Endothelial cell (in vitro differentiated cells): ENCODE measurements at places on chromosomes 1 and 21. TPM values are rescaled to one million over a fixed set of nuclear protein-coding genes. Genes with fewer than 3 reads are reported as not detected.

- DNase-seq, result no peak
These were observed 40.0 kb upstream of the C1orf87 start for GRCh38 chr1:60113596-60113995.

The LHX8 gene
- not detected for total RNA-seq

The NR1I3 gene
- total RNA-seq, result not detected

GRCh38 chr1:218217040-218217439 lies 68.1 kb upstream of the RRP15 start:
- DNase-seq, result no peak

- no peak for DNase-seq
These were observed 79.9 kb downstream of the DMRTA2 start for GRCh38 chr1:50343323-50343722.

DNA sequence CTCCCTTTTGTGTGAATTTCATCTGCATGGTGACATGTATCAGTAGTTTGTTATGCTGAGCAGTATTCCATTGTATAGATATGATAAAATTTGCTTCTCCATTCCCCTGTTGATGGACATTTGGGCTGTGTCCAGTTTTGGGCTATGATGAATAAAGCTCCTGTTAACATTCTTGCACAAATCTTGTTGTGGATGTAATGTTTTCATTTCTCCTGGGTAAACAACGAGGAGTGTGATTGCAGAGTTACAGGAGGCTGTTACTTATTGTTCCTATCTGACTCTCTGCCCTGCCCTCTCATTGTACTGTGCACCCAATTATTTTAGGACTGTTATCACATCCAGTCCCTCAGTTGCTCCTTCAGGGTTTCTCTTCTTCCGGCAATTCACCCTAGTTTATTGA lies 24.2 kb downstream of the MAPKAPK2 start:
- DNase-seq, result no peak

DNA sequence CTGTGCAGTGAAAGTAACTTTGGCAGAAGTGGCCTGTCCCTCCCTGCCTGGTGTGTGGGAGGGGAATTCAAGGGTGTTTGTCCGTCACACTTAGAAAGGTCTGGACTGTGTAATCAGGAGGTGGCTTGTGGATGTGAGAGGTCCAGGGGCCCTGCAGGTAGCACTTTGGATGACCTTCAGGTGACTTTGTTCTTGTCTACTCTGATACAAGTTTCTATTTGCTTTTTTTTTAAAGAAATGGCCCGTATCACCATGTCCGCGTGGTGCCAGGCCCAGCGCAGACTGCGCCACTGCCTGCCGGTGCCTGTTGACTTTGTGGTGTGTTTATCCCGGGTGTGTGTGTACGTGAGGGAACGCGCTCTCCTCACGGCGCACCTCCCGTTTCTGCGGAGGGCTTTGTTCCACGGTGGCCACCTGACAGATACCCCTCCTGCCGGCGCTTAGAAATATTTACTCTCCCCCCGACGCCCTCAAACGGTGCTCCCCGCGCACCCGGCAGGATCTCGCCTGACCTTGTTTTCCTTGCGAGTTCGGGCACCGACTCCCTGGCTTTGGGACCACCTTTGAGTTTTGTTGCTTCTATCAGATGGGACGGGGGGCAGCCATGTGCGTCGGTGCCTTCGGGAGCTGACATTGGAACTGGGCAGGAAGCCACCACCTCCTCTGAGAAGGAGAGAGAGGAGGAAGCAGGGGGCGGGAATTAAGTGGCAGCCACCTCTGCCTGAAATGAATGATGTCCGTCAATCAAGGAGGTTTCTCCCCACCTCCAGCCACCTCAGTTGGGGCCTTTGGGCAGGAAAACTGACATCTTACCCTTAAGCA lies 119.4 kb downstream of the PRDM16 start:
- DNase-seq, result no peak

DNA sequence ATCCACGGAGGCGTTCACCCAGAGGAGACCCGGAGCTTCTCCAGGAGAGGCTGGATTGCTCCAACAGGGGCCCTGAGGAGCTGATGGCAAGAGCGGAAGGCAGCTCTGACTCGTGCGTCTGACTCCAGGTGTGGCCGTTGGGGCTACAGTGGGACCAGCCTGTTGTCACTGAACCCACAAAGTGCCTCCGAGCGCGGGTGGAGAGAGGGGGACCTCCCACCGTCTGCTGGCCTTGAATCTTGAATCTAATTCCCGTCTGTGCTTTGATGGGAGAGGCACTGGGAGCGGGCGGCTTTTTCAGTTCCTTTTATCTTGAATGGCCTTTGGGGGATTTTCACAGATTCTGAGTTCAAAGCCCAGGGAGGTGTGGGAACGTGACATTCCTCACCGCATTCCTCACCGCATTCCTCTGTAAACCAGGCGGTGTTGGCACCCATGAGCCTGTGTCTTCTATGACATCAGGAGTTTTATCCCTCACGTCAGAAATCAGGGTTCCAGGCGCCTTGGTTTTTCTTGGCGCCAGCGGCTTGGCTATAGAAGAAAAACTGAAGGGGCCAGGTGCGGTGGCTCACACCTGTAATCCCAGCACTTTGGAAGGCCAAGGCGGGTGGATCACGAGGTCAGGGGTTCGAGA lies 39.2 kb upstream of the COL18A1 start:
- no peak for DNase-seq

- no peak for DNase-seq
These were observed 192.9 kb downstream of the PCP4 start for GRCh38 chr21:40060083-40060677.

GRCh38 chr1:43368646-43369020 lies 822 bp upstream of the ELOVL1 start:
- no peak for DNase-seq

- DNase-seq, result peak; percentile 39
These were observed 15.7 kb upstream of the RCAN1 start for GRCh38 chr21:34630536-34631143.

DNA sequence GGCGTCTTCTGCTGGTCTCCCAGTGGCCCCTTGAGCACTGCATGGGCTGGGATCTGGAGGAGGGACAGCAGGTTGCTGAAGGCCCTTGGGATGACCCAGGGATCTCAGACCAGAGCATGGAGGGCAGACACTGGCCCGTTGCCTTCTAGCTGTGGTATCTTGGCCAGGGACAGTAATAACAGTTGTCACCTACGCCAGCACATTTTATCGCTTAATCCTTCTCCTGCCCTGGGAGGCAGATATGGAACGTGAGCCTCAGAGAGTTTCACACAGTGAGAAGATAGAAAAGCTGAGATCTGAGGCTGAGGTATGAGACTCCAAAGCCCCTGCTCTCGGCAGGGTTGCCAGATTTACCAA lies 40.1 kb upstream of the RD3 start:
- no peak for DNase-seq

The TTC39A gene
- 0.95 TPM for total RNA-seq

The SLC45A1 gene
- 0.62 TPM for total RNA-seq

The CCDC185 gene
- not detected for total RNA-seq

- DNase-seq, result no peak
These were observed 107.8 kb downstream of the PLPPR5 start for GRCh38 chr1:98896711-98897445.

GRCh38 chr1:101697072-101697471 lies 299.7 kb downstream of the OLFM3 start:
- DNase-seq, result no peak

DNA sequence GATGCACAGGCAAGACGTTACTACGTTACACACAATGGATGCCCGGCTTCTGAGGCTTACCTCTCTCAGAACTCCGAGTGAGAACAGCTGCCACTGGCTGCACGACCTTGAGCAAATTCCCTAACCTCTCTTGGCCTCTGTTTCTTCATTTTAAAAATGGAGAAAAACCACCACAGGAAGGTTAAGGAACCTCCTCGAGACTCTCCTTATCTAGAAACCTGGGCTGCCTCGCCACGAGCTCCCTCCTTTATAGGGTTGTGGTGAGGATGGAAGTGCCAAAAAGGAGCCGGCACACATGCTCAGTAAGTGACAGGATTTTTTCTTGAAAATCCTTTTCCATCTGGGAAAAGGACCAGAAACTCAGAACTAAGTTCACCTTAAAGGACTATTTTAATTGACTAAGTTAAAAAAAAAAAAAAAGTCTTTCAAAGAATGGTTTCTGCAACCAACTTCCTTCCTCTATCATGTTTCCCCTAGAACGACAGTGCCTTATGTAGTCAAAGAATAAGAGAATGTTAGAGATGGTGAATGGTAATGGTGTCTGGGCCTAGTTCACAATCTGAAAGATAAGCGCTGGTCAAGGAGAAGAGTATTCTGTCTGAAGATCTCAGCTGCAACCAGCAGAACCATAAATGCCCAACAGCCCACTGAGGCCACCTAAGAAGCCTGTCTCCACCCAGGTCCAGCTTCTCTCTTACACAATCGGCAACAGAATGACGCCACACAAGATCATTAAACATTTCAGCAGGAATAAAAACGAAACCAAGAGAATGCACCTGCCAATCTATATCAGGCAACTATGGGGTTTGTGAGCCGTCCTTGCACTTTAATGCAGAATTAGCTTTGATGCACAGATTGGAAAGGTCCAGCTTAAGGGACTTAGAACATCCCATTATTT lies 64.9 kb downstream of the SLC45A1 start:
- DNase-seq, result no peak

The TMEM50B gene
- total RNA-seq, result 35.5 TPM

- no peak for DNase-seq
These were observed 185.3 kb downstream of the AK5 start for GRCh38 chr1:77467021-77467595.

DNA sequence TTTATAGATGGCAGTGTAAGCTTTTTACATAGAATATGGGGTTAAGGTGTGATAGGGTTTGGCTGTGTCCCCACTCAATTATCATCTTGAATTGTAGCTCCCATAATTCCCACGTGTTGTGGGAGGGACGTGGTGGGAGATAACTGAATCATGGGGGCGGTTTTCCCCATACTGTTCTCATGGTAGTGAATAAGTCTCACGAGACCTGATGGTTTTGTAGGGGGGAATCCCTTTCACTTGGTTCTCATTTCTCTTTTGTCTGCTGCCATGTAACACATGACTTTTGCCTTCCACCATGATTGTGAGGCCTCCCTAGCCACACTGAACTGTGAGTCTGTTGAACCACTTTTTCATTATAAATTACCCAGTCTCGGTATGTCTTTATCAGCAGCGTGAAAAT lies 290.3 kb upstream of the B3GALT2 start:
- no peak for DNase-seq

GRCh38 chr1:202806845-202807450 lies 1.3 kb downstream of the KDM5B start:
- peak; percentile 28 for DNase-seq

DNA sequence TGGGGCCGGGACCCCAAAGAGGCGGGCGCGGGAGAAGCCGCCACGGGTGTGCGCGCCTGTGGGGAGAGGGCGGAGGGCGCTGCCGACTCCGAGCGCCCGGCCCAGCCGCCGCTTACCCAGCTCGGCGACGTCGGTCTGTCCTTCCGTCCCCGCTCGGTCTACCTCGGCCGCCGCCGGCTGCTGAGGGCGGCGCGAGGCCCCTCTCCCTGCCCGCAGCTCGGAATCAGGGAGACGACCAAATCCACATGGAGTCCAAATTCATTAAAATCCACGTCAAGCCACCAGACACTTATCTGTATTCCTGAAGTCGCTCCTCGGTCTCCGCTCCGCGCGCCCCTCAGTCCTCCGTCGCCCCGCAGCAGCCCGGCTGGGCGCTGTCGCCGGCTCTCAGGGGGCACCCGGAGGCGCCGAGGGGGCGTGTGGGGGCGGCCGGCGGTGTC lies 637 bp downstream of the PLXNA2 start:
- peak; percentile 28 for DNase-seq

DNA sequence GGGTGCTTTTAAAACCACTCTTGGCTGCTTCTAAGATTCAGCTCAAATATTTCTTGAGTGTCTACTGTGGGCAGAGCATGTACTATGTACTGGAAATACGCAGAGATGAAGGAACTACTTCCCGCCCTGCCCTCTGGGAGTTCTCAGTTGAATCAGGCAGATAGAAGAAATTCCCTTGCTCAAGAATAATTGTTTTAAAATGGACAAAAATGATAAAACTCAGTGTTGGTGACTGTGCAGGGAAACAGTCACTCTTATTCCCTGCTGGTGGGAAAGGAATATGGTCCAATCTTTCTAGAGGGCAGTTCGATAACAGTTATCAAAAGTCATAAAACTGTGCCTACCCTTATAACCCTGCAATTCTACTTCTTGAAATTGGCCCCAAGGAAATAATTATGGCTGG lies 16.9 kb upstream of the GRHL3 start:
- no peak for DNase-seq

DNA sequence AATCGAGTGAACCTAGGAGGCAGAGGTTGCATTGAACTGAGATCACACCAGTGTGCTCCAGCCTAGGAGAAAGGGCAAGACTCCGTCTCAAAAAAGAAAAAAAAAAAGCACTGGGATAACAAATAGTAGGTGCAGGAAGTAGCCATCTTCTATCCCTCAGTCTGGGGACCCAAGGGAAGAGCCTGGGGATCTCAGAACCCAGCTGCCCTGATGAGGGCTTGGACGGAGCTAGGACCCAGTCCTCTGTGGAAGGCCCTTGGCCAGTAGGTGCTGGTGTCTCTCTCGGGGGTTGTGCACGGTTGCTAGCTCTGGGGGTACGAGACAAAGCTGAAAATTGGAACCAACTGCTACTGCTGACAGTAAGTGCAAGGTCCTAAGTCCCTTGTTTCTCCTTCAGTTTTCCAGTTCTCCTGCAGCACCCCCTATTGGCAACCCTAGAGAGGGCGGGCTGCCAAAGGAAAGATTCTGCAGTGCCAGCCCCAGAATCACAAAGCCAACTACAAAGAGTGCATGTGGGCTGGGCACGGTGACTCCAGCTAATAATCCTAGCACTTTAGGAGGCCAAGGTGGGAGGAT lies 57.6 kb upstream of the KIF1B start:
- DNase-seq, result peak; percentile 66

GRCh38 chr1:26190373-26190987 lies at the start of gene CATSPER4:
CATSPER4 (plus strand) TSS chr1:26190602; CDS start chr1:26190628, 26 bp downstream.
- DNase-seq, result peak; percentile 60

GRCh38 chr21:32096411-32096810 lies 182.4 kb downstream of the MIS18A start:
- DNase-seq, result peak; percentile 42

DNA sequence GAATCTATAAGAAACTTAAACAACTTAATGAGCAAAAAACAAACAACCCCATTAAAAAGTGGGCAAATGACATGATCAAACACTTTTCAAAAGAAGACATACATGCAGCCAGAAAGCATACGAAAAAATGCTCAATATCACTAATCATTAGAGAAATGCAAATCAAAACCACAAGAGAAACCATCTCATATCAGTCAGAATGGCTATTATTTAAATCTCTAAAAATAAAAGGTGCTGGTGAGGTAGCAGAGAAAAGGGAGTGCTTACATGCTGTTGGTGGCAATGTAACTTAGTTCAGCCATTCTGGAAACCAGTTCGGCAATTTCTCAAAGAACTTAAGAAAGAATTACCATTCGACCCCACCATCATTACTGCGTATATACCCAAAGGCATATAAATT lies 147.7 kb downstream of the FAF1 start:
- no peak for DNase-seq

The SPATA21 gene
- not detected for total RNA-seq

The RHBDL2 gene
- total RNA-seq, result not detected

DNA sequence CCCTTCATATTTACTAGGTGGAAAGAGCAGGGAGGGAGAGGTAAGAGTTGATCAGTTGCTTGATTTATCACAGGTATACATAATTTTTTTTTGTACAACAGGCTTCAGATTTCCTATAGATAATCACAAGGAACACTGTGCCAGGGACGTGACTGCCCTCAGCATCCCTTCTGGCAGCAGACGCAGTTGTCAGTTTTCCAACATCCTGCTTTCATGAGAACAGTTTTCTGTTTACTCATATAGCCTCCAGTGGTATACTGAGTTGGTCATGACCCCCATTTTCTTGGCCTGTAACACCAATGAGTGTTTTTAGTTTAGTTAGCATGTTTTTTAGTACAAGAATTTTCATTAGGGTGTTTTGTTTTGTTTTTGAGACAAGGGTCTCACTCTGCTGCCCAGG lies 37.9 kb upstream of the PTPRF start:
- DNase-seq, result no peak
